ENCODE measurements at places on chromosomes 4 and X.

DNA sequence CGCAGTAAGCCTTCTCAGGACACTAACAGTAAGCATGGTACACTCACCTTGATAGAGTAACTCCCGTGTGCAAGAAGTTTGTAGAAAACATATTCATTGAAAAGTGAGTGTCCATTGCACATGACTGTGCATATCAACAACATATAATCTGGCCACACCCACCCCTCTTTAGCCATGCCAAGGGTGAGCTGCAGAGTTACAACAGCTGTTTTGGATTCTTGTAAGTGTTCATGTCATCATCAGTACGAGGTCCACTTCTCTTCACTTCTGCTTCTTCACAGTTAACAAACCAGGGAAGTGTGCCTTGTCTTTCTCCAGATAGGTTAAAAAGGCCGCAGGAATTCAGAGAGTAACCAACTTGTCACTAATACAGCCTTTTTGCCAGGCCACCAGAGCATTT lies 116.6 kb downstream of the IRF2 start:
- no peak for DNase-seq

GRCh38 chr4:99235955-99236354 lies 16.9 kb upstream of the ADH6 start:
- DNase-seq = no peak

DNA sequence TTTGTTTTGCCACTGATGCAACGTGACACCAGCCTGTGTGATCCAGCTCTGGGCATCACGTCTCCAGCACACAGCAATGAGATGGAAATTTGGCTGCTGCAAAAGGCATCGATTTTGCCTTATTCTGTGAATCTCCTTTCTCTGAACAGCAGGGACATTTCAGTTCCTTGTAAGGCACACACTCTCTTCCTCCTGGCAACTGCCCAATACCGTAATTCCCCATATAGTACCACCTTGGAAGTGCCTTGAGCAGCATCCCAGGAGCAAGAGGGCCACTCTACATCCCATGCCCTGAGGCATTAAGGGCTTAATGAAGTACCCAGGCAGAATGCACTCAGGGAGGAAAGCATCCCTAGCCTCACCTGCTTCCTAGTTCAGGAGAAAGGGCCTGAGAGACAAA lies 10.5 kb upstream of the MAMLD1 start:
- no peak for DNase-seq

DNA sequence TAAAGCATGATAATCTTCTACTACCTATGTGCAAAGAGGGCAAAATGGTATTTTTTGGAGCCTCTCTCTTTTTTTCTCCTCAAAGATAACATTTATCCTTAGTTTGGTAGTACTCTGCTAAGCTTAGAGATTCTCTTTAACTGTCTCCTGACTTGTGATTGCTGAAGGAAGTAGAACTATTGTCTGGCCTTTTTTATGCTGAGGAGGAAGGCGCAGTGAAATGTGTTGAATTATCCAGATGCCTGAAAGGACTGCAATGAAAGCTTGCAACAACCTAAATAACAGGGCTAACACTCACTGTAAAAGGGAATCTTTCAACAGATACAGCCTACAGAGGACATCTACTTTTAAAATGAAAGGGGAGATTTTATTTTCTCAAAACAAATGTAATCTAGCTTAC lies 59.5 kb upstream of the CCDC160 start:
- no peak for DNase-seq

DNA sequence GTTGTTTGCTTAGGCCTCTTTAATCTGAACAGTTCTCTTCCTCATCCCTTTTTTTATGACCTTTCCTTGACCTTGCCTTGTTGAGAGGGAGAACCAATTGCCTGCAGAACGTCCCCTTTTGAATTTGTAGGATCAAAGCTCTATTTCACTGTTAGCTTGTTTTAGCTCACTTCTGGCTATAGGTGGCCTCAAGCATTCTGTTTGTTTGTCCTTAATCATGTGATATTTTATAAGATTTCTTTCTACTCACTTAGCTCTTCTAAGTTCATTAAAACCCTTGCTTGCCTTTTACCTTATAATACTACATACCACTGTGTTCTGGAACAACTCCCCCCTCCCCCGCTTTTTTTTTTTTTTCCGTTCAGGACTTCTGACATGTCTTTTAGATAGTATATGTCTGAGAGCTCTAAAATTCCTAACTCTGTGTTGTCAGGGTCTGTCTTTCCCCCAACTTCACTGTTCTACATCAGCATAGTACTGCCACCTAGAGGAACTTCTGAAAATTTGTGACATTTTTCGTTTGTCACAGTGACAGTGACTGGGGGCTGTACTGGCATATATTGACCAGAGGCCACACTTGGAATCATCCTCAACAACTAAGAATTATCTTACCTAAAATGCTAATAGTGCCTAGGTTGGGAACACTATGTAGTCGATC lies 128.5 kb downstream of the LARP7 start:
- no peak for DNase-seq

DNA sequence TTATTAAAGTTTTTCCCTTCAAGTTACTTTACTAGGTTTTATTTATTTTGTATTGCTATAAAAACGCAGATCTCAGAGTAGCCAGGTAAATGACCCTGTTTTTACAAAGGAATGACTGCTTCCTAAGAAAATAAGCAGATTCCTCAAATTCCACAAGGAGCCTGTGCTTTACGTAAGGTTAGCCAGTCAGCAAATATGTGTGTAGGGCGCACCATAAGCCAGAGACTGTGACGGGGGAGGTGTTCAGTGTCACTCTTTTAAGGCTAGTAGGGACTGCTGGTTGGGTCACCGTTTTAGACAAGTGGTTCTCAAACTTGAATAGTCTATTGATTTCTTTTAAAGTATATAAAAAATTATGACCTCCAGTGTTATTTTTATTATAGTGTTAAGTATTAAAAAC lies 119.9 kb downstream of the ANK2 start:
- DNase-seq = no peak

DNA sequence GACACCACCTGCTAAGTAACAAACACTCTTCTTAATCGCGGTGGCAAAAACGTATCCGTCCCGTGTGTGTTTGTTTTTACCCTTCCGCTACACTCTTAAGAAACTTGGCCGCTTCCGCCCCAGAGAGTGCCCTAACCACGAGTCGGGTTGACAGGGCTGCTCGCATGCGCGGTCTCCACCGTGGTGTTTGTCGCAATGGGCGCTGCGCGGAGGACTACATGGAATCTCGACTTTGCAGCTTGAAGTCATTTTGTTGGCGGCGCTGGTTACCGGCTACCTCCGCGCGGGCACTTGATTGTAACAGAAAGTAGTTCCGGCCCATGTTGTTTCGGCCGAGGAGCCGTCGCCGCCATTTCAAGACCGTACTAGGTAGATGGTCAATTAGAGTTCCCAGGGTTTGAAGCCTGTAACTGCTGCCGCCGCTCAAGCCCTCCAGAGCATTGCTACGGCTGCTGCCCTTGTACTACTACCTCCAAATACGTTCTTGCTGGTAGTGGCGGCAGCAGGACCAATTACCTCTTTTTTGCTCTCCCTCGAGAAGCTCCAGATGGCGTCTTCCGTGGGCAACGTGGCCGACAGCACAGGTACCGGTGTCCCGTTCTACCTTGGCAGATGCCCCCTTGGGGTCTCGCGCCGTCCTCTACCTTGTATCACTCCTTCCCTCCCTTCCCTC lies at the start of gene OGT:
TSS of gene OGT (plus strand) at position 352 of the 673 bp plus-strand sequence. CDS start at position 548, 196 bp downstream.
- peak; percentile 92 for DNase-seq

- no peak for DNase-seq
These were observed 25.5 kb downstream of the MOB1B start for GRCh38 chr4:70927502-70928137.

DNA sequence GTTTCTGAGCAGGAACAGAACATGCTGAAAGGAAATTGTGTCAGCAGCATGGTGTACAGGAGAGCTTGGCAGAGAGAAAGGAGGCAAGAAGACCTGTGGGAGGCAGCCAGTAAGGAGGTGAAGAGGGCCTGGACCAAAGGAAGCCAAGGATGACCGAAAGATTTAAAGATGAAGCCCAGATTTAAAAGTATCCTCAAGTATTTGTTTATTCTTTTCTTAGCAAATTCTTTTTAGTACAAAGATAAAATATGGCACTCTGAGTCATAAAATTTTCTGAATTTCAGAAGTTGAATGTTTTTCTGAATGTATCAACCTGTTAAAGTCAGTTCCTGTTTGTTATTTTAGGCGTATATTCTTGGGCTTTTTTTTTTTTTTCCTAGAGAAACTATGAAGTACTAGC lies 3.5 kb downstream of the PKD2 start:
- DNase-seq = no peak

DNA sequence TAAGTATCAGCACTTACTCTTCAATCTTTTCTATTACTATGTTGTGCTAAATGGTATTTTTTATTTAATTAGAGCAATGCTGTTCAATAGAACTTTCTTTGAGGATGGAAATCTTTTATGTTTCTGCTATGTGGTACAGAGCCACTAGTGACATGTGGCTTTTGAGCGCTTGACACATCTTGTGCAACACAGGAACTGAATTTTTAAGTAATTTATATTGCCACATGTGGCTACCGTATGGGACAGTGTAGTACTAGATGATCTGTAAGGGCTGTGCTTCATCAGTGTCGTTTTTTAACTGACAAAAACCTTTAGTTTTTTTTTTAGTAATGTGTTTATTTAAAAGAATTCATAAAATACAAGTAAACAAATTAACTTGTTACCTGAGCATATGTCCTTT lies 22.4 kb downstream of the HPRT1 start:
- DNase-seq = no peak

GRCh38 chr4:167233685-167234315 lies 494 bp downstream of the SPOCK3 start:
- no peak for DNase-seq

- no peak for DNase-seq
These were observed 9.7 kb upstream of the KLHL13 start for GRCh38 chrX:118126286-118126685.

- DNase-seq = no peak
These were observed at the start of gene RNF175 for GRCh38 chr4:153759407-153760316. Gene RNF175, minus strand, starts transcription at chr4:153760024. Its CDS starts 162 bp downstream, at chr4:153759862.

DNA sequence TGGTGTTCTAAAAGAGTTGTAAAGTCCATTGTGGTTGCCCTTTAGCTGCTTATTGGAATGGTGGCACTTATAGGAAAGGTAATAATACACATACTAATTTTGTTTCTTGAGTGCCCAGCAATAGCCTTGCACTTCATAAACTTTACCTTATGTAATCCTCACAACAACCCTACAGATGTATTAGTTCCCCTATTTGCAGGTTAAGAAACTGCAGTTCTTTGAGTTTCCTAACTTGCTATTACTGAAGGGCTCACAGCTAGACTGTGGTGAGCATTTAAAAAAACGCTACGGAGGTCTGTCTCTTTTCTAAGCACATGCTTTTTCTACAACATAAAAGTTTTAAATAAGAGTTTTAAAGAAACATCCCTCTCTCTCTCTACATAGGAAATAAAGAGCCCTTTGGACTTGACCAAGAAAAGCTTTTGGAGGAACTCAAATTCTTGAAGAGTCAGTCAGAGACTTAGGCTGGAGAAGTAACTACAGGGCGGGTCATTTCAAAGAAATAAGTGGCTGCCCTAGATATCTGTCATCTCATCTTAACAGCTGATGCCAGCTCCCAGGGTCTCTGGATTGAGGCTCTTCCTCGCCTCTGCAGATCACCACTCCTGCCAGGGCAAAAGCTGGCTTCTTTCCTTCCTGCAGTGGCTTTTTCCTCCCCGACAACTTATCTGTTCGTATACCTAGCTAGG lies 42.0 kb upstream of the FBXW7 start:
- no peak for DNase-seq
